Stimulated activated CD8-positive, alpha-beta memory T cell treated with anti-CD3 and anti-CD28 coated beads, Interleukin-4, amount 100 ng/mL, for 1 hour (primary cell): ENCODE measurements at places on chromosomes 12 and 14.

DNA sequence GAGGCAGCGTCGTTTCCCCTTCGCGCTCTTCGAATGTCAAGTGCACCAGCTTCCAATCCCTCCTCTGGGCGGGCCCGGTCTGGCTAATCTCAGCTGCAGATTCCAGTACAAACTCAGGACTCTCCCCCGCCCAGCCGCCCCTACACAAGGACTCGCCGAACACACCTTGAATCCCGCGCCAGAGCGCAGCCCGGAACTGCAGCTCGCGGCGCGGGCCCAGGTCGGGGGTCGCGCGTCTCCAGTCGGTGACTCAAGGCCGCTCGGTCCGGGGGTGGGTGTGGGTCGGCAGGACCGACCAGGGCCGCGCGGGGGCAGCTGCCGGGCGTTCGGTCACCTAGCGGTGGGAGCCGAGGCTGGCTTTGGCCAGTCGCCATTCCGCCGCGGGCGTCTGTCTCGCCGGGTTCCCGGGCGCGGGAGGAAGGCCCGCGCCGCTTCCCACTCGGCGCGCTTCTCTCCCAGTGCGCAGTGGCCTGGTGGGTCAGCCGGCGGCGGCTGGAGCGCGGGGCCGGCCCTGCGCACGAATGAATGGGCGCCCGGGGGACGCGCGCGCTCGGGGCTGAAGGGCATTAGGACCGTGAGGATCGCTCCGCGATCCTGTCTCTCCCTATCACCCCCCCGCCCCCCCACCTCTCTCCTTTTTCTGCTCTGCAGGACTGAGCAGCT is at the start of gene GALNT16:
TSS of gene GALNT16 (plus strand) at position 632 of the 663 bp plus-strand sequence. CDS start 133 bp downstream, outside the sequence.
- DNase-seq: no peak

DNA sequence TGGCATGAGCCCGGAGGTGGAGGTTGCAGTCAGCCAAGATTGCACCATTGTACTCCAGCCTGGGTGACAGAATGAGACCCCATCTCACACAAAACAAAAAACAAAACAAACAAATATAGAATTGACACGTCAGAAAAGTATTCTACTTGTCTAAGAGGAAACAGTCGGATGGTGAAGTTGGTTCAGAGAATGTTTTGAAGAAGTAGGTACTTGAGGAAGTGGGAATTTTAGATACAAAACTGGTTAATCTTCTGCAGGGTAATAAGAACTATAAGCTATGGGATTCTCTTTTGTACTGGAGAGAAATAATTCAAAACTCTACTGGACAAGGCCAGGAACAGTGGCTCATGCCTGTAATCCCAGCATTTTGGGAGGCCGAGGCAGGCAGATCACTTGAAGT is 14.6 kb upstream of the TCTN1 start:
- no peak for DNase-seq

- DNase-seq: no peak
These were observed 11.3 kb downstream of the ITGB7 start for GRCh38 chr12:53195516-53196420.

DNA sequence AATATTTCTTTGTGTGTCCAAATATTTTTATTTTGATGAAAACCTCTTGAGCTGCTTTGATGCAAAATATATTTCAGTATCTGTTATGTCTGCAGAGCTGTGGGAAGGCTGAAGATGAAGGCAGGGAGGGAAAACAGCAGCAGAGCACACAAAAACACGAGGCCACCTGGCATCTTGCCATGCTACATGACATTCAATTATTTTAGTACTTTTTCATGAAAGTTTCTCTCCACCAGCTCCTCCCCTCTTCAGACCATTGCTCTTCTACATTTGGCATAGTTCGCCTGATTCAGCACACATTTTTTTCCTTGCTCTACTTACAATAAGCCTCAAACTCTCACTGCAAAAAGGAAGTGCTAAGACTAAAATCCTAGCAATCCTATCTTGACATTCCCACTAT is 4.6 kb upstream of the ALX1 start:
- no peak for DNase-seq

- no peak for DNase-seq
These were observed 199.6 kb upstream of the CNOT2 start for GRCh38 chr12:70043490-70044138.

GRCh38 chr12:120041386-120042231 is 52.6 kb downstream of the BICDL1 start:
- no peak for DNase-seq

DNA sequence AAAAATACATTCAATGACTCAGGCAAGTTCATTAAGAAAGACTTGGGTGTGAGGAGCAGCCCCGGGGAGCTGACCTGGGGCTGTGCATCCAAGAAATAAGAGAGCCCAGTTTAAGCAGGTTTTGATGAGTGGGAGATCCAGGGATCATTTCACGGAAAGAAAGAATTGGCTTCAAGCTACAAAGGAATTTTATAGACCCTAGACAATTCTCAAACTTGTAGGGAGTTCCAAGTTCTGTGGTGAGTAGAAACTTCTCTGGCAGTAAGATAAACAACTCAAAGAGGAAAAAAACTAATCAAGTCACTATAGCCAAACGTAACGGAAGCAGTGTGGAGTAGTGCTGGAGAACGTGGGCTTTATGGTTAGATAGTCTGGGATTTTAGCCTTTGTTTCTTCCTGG is 175.7 kb upstream of the DDHD1 start:
- DNase-seq: no peak

DNA sequence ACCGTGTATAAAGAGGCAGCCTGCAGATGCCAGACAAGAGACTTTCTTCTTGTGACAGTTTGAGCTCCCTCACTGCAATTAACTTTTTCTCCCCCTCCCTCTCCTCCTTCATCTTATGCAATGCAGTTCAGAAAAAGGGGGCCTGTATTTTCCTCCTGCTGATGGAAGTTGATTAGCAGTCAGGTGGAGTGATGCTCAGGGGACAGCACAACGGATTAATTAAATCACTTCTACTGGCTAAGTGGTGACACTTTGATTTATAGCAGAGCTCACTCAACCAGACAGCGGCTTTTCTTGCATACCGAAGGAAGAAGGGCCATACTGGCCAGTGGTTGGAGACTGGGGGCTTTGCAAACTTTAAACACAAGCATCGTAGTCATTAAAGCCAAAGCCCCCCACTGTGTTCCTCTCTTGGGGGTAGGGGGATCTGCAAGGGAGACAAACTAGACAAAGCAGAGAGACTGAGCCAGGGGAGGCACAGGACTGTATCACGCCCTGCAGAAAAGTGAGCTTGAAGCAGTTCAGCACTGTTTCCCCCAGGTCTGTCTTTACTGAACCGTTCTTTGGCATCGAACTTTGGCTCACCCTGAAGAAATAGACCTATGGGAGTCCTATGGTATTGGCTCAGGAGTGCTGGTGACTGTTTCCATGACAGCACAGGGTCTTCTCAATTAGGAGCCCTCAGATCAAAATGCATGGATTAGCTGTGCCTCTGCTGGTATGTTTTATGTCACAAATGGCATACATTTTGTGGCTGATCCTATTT is 47.7 kb downstream of the SPRING1 start:
- no peak for DNase-seq

DNA sequence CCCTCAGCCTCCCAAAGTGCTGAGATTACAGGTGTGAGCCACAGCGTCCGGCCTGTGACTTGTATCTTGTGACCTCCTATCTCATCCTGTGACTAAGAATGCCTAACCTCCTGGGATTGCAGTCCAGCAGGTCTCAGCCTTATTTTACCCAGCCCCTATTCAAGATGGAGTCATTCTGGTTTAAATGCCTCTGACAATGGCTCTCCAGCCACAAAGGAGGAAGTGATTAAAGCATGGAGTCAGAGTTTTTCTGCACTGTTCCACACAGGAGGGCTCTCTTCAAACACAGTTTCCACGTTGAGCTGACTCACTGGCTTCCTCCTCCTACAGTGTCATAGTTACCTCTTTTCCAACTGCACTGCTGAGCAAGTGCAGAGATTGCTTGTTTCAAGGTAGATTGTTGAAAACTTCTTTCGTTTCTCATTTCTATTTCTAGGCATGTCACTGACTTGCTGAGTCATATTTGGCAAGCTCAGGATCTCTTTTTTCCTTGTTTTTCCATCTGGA is 383.8 kb downstream of the PCNX1 start:
- no peak for DNase-seq

DNA sequence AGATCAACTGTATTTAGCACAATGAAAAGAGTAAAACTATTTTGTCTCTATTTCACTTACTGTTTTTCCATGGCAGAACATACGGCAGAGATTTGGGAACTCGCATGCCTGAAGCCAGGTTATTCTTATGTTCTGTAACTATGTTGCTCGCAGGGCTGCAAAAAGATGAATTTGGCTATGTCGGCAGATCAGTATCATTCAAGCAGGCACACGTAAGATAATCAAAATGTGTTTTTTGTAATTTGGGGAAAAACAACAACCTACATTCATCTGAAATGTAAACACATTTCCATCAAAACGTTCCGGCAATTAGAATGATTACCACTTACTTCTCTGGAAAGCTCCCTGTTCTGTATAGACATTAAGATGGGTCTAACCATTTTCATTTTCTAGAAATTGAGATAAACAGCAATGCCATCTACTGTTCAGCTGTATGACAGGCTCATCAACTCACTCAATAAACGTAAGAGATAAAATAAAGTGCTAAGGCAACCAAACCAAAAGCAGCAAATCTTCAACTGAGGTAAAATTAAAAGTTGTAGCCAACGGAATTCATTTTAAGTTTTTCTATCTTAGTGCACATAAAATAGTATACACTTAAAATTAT is 13.0 kb downstream of the GTSF1 start:
- DNase-seq: no peak

GRCh38 chr14:104650981-104651875 is 38.2 kb upstream of the INF2 start:
- DNase-seq: no peak

- no peak for DNase-seq
These were observed 9.4 kb downstream of the COX16 start for GRCh38 chr14:70350078-70350477.

- no peak for DNase-seq
These were observed 57.8 kb downstream of the CCDC92 start for GRCh38 chr12:123914726-123915333.

DNA sequence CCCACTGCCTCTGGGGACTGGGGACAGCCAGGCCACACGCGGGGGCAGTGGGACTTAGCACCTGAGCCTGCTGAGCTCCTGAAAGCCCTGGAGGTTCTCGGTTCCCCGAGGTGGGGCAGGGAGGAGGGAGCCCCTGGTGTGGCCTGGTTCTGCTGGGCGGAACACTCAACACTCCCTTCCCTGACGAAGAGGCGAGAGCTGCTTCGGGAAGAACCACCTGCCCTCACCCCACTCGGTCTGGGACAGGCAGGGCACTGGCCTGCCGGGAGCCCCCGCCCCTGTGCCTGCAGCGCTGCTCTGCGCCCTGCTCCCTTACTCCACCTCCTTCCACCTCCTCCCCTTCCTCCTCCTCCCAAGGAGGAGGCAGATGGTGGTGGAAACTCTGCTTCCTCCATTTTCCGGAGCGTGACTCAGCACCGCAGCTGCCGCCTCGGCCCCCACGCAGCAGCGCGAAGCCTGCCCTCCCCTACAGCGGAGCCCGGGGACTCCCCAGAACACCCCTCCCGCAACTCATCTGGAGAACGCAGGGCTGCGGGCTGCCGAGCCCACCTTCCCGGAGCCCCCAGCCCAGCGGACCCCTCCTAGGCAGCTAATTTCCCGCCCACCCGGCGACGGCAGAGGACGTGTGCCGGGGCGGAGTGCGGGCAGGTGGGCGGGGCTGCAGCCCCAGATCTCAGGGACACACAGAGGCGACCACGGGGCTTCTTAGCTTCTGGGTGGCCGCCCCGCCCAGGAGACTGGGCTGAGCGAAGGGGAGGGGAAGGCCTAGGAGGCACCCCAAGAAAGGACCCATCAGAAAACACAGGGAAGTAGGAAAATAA is 11.7 kb upstream of the INF2 start:
- peak; percentile 45 for DNase-seq

GRCh38 chr12:87690236-87690810 is 338.9 kb downstream of the C12orf50 start:
- no peak for DNase-seq

GRCh38 chr12:7092229-7092985 is at the start of gene C1R:
Gene C1R, minus strand, starts transcription at chr12:7092445. Its CDS starts 57 bp downstream, at chr12:7092388.
- peak; percentile 39 for DNase-seq

DNA sequence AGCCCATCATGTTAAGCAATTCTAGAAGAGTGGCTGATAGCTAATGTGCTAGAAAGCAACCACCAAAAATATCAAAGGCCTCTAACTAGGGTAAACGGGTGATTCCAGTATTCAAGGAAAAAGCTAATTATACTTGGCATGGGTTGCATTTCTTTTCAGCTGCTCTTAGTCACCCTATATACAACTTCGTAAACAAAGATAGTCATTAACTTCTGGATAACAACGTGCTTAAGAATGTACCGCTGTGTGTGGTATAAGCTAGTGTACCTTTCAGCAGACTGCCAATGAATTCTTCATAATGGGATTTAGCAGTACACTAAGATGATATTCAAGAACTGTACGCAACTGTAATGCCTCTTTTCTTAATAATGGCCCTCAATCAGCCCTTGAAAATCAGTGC is 42.2 kb upstream of the SLC6A13 start:
- DNase-seq: no peak

- DNase-seq: no peak
These were observed 24.3 kb upstream of the ADGRD1 start for GRCh38 chr12:130929363-130929762.

- no peak for DNase-seq
These were observed 7.4 kb downstream of the IFI27L1 start for GRCh38 chr14:94088516-94088915.

DNA sequence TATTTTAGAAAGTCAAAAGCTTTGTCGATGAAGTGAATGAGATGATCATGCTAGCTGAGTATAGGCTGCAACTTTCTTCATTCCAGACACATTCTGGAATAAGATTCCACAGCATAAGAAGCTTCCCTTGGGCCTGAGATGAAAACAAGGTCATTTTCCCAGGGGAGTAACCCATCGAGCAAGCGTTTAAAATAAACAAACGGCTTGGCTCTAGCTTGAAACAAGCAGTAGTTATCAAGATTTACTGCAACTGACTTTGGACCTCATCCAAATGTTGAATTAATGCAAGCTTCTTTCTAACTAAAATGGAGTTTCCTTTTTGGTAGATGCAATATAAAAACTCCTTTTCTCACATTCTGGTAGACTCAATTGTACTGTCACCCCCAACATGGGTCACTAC is 23.0 kb downstream of the KCNJ8 start:
- no peak for DNase-seq

- no peak for DNase-seq
These were observed 1.4 kb downstream of the MEG3 start for GRCh38 chr14:100827101-100828021.

- no peak for DNase-seq
These were observed 1.7 kb upstream of the FGD4 start for GRCh38 chr12:32397696-32398095.

GRCh38 chr12:57518920-57519795 is 1.2 kb downstream of the DDIT3 start:
- DNase-seq: no peak

DNA sequence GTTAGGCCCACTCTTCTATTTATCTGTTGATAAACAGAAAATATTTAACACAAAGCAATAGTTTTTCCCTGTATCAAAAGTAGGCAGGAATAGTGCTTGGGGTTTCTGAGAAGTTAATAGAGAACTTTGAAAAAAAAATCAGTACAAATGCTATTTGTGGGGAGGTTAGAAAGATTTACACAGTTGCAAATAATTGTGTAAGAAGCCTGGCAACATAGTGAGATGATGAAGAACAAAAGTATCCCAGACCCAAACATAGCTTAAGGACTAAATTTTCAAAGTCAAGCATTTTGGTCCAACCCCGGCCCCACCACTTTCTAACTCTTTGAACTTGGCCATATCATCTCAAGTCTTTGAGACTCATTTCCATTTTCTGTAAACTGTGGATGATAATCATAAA is 687.5 kb upstream of the TMEM132C start:
- DNase-seq: no peak
